CD8-positive, alpha-beta memory T cell (primary cell): ENCODE measurements at places on chromosomes 2 and 18.

- DNase-seq: no peak
Measured at GRCh38 chr18:32264401-32264800, 74.6 kb downstream of the MEP1B start.

DNA sequence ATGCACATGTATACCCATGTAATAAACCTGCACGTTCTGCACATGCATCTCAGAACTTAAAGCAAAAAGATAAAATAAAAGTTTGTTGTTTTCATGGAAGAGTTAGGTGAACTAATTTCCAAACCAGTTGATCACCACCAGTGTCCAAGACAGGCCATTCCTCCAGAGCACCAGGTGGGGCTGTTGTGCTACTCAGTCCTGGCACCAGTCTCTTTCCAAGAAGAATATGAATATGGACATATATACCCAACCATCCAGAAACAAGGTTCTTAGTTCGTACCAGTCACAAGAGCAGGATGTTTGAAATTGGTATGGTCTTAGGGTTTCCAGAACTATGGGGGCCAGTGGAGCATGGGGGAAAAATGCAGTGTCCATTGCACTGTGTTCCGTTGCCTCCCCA is 17.2 kb upstream of the TNP1 start:
- DNase-seq: no peak

DNA sequence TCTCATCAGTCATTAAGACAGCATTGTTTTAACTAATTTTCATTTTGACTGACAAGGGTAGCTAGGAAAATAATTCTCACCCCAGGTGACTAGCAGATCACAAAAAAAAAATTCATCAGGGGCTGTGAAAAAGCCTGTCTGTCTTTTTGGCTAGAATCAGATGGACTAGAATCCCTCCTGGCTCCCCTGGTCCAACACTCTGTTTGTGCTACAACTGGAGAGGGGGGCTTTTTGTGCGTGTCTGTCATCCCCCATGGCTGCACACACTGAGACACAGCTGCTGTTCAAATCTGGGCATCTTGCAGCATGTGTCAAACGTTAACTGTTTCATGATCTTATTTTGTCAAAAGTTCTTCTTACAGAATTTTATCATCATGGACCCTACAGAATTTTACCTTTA is 51.2 kb downstream of the KIAA2012 start:
- DNase-seq: no peak

GRCh38 chr18:213505-213904 is 54.3 kb downstream of the THOC1 start:
- no peak for DNase-seq

- no peak for DNase-seq
Measured at GRCh38 chr2:70941186-70941585, 5.5 kb downstream of the ATP6V1B1 start.

- no peak for DNase-seq
Measured at GRCh38 chr2:73292906-73293533, 328 bp downstream of the EGR4 start.

DNA sequence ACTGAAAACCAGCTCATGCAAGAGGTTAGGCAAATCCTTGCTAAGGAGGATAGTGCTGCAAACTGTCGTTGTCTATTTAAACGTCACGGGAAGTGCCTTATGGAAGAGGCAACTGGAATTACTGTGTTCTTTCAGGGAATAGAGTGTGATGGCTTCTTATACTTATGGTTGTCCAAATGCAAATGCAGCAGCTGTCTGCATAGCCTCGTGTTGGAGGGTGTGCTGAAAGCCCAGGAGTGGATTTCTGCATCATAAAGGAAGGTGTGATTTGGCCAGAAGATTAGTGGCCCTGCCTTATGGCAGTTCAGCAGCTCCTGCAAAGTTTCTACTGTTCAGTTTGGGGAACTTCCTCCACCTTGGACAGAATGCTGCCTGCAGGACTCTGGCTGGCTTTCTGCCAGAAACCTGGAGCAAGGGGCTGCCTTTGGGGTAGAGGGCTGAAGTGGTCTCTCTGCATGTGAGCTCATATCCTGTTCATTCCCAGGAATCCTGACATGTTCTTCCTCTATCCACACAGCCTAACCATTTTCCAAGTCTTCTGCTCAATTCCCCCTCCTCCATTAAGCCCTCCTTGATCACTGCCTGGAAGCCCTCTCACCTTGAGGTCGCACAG is 321.2 kb upstream of the CXCR4 start:
- DNase-seq: no peak

DNA sequence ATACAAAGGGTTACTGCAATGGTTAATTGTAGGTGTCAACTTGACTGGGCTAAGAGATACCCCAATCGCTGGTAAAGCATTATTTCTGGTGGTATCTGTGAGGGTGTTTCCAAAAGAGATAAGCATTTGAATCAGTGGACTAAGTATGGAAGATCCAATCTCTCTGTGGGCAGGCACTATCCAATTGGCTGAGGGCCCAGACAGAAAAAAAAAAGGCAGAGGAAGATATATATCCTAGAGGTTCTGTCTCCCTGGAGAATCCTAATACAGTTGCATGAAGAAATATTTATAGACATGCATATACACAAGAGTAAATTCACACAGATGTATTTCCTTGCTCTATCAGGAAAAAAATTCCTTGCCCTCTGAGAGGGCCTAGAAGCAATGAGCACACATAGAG is 43.9 kb downstream of the TBC1D8 start:
- DNase-seq: no peak

DNA sequence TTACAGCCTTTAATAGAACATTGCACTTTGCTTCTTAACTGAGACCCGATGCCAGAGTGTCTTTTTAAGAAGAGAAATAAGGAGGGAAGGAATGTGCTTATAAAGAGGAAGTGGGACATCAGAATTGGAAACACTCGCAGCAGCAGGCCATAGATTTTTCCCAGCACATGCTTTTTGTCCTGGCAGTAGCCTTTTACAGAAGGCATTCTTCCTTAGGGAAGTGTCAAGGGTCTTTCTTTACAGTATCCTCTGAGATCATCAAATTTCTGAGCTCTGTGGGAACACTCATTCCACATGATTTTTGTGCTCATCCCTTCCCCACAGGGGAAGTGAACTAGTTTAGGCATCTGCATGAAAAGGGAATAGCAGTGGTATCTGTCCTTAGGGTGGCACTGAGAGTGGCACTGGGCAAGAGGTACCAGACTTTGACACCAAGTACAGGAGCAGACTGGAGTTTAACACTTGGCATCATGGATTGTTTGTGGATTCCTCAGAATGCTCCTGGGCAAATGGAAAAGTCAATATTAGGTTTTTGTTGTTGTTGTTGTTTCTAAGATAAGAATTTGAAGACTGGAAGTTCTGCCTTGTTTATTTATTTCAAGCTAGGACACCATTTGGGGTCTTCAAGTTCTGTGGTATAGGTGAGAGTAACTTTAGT is 4.1 kb downstream of the MYO1B start:
- DNase-seq: no peak

DNA sequence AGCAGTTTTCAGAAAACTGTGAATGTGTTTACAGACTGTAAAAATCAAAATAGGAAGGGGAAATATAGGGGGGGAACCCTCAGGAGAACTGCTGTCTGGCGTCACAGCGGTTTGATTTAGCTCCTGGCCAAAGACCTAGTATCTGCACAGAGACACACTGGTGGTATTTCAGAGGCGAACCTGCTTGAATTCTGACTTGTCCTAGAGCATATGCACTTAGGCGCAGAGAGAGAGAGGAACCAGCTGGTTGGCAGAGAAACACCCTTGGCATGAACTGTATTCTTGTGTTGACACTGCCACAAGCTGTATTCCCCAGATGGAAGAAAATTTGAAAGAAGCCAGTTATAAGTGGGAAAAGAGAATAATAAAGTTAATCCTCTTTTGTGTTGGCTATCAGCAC is 506.5 kb upstream of the NRP2 start:
- DNase-seq: no peak

- no peak for DNase-seq
Measured at GRCh38 chr18:28541276-28541930, 364.5 kb upstream of the CDH2 start.

DNA sequence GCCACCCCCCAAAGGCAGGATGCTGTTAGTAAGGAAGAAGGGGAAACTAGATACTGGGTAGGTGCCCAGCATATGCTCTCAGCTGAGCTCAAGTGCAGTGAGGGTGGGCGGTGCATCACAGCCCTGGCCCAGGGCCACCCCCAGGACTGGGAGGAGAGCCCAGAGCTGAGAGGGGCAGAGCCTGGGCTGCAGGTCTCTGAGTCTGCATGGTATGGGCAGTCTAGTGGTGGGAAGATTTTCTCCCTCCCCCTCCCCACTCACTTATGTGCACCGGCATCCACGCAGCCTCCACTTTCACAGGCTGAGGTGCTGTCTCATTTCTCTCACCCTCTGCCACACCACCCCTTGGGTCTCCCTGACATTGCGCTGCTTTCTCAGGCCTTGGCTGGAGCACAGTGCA is 48.5 kb upstream of the CAB39 start:
- no peak for DNase-seq

- peak; percentile 55 for DNase-seq
Measured at GRCh38 chr2:236536727-236537398, 32.8 kb upstream of the ACKR3 start.

GRCh38 chr18:10404168-10404567 is 50.3 kb upstream of the APCDD1 start:
- DNase-seq: no peak

DNA sequence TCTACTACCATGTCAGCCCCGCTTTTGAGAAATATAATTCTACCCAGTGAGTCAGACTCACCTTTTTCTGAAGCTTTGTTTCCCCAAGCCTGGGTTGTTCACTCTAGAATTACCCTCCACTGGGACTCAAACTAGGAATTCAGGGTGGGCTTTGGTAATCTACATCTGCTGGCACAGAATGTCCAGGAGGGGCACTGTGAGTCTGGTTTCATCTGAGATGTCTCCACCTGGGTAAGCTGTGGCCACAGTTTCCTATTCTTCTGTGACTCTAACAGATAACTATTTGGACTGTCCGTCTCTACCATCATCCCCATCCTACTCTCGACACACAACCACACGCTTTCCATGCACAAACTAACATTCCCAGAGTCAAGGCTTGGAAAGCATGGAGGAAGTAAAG is 457.2 kb downstream of the STK39 start:
- no peak for DNase-seq

GRCh38 chr2:47007826-47008225 is 92.2 kb upstream of the MCFD2 start:
- no peak for DNase-seq

GRCh38 chr18:26993568-26993967 is 128.1 kb upstream of the AQP4 start:
- DNase-seq: no peak

DNA sequence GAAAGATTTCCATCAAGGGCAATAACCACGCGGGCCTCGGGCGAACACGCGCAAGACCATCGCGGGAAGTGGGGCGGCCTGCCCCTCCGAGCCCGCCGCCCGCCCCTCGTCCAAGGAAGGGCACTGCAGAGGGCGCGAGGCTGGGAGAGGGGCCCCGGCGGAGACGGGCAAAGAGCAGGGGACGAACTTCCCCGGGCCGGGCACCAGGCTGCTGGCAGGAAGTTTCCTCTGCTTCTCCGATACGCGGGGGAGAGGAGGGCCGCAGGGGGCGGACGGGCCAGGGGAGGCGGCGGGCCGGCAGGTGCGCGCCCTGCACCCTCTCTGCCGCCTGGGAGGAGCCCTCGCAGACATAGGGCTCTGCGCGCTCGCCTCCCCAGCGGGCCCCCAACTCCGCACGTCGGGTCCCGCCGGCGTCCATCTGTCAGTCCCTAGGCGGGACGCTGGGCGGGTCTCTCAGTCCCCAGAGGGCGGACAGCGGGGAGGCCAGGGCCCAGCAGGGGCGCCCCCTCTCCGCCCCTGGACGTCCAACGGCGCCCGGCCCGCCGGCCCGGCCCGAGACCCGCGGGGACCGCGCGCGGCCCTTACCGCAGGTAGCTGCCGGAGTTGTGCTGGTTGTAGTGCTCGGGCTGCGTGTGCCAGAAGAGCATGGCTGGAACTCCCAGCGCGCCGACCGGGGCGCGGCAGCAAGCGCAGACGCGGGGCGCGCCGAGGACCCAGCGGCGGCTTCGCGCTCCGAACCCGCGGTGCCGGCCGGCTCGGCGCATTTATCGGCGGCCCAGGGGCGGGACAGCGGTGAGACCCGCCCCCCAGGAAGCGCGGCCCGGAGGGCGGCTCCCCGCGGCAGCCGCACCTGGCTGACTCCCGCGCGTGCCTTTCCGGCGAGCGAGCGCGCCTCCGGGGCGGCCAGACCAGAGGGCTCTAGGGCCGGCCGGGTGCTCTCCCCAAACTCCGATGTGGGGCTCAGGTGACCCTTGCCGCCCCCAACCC is at the start of gene TFCP2L1:
Gene TFCP2L1 (minus strand): TSS at position 740 of the 987 bp plus-strand sequence. CDS start 93 bp downstream, at position 647.
- no peak for DNase-seq

DNA sequence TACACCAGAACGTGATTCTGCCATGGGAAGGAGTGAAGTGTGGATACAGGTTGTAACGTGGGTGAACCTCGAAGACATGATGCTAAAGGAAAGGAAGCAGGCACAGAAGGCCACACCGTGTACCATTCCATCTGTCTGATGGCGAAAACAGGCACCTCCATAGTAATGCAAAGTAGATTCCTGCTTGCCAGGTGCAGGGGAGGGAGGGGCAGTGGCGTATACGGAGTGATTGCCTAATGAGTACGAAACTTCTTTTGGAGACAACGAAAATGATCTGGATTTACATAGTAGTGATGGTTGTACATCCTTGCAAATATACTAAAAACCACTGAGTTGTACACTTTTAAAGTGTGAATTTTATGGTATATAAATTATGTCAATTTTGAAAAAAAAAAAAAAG is 106.7 kb downstream of the GBX2 start:
- no peak for DNase-seq

GRCh38 chr2:236967499-236967783 is 118.2 kb upstream of the COPS8 start:
- no peak for DNase-seq

GRCh38 chr2:88590998-88591613 is 36.2 kb downstream of the EIF2AK3 start:
- peak; percentile 33 for DNase-seq

- no peak for DNase-seq
Measured at GRCh38 chr2:115774361-115774760, 1331.9 kb downstream of the DPP10 start.

GRCh38 chr18:28043631-28044030 is 133.3 kb downstream of the CDH2 start:
- no peak for DNase-seq

DNA sequence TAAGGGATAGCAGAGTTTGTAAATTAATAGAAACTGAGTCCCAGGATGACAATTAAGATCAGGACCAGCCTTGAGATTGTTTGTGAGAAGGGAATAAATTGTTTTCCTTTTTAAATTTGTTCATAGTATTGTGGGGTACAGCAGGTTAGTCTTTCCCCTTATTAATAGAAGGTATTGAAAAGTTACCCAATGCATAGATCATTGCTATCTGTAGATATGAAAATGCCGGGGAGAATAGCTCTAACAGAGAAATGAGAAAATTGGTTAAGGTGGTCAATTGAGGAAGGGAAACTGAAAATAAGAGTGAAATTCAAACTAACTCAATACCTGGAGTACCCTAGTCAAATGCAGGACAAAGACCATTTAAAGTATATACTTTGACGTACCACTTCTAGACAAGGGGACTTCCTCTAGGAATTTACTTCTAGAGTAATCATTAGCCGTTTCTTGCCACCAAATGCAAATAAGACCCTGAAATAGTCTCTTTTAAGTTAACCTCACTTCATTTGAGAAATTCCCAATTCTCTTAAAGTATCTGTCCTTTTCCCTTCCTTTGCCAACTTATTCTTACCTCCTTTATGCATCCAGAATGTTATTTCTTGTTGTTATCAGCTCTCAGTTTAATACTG is 1224.4 kb upstream of the LRRTM1 start:
- DNase-seq: no peak
